Psoas muscle (tissue), 8 donors: ENCODE measurements at places on chromosomes 7 and 10.

GRCh38 chr10:121379013-121379412 is 219.2 kb downstream of the FGFR2 start:
- DNase-seq = no peak

GRCh38 chr10:6507311-6507710 is 72.8 kb downstream of the PRKCQ start:
- no peak for DNase-seq

- DNase-seq = no peak
Observed at GRCh38 chr10:58951746-58952145, 224.7 kb upstream of the PHYHIPL start.

GRCh38 chr10:4519658-4520402 is 306.2 kb upstream of the AKR1E2 start:
- no peak for DNase-seq

- no peak for DNase-seq
Observed at GRCh38 chr10:95987685-95988426, 55.5 kb upstream of the CCNJ start.

GRCh38 chr7:124722292-124722691 is 43.3 kb downstream of the GPR37 start:
- DNase-seq = no peak

DNA sequence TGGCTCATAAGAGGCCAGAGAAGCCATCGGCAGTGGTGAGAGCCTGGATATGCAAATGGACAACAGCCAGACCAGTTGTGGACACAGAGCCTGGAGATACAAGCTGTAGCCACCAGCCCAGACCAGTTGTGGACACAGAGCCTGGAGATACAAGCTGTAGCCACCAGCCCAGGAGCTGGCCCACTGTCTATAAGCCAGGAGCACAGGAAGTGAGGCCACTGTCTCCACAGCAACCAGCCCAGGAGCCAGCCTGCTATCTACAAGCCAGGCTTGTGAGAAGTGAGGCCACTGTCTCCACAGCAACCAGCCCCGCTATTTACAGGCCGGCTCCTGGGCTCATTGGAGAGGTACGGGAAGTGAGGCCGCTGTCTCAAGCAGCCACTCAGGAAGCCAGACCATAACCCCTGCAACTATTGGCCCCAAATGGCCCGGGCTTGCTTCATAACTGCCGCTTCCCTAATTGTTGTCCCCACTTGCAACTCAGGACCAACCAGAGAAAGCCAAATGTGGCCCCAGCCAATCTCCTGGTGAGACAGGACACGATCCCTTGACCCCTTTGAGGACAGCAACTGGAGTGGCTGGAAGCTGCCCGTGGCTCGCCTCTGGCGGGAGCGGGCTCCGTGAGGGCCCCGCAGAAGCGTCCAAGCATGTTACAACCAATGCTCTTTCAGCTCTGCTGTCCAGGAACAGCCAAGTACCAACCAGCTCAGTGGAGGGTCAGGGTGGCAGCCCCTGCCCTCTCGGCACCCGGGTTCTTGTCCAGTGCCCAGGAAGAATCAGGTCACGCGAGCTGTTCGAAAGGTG is 44.1 kb upstream of the CNPY1 start:
- no peak for DNase-seq

GRCh38 chr7:4683043-4683883 is 1.2 kb downstream of the FOXK1 start:
- peak; percentile 58 for DNase-seq

- no peak for DNase-seq
Observed at GRCh38 chr7:14899030-14899429, 3.5 kb downstream of the DGKB start.

DNA sequence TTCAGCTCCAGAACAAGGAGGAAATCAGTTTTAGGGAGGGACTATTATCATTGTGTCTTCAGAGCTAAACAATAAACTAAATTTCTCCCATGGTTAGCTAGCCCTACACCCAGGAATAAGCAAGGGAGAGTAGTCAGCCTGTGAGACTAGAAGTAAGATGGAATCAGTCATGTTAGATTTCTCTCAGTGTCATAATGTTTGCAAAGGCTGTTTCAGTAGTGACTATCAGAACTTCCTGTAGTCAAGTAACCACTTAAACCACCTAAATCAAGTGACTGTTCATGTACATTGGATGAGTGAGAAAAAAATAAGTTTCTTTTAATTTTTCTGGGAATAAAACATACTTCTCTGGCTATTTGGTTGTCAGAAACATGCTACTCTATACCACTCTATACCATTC is 121.6 kb downstream of the KCND2 start:
- DNase-seq = no peak

- no peak for DNase-seq
Observed at GRCh38 chr7:106659166-106659962, 1.6 kb downstream of the CCDC71L start.

- DNase-seq = no peak
Observed at GRCh38 chr7:125256446-125256845, 326.8 kb upstream of the POT1 start.

GRCh38 chr7:111014079-111014478 is 76.8 kb upstream of the LRRN3 start:
- DNase-seq = no peak

GRCh38 chr10:132626761-132627665 is 89.4 kb downstream of the INPP5A start:
- DNase-seq = no peak

- no peak for DNase-seq
Observed at GRCh38 chr10:1156616-1156886, 100.4 kb downstream of the WDR37 start.

- DNase-seq = no peak
Observed at GRCh38 chr7:107846324-107846723, 43.3 kb upstream of the SLC26A3 start.

GRCh38 chr7:116834815-116835504 is 27.4 kb upstream of the CAPZA2 start:
- no peak for DNase-seq

DNA sequence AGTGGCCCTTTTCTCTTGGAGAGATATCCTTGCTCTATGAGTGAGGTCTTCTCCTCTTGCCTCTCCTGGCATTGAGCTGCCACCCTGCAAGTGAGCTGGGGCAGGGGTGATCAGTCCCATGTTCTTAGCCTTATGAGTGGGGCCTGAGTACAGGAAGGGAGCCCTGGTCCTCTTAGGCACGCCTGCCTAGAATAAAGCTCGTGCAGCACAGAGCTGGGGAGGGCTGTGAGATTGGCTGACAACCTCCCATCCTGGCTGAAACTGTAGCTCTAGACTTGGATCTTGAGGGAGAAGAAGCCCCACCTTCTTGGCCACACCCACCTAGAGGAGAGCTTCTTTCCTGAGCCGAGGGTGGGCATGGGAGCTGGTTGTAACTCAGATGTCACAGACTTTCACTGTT is 305.0 kb upstream of the ZNF32 start:
- DNase-seq = no peak

GRCh38 chr10:4186849-4187540 is 402.0 kb upstream of the KLF6 start:
- DNase-seq = no peak

GRCh38 chr10:103472005-103472404 is 7.0 kb downstream of the CALHM3 start:
- DNase-seq = peak; percentile 38

GRCh38 chr7:77428777-77429231 is 12.7 kb upstream of the GSAP start:
- DNase-seq = no peak

DNA sequence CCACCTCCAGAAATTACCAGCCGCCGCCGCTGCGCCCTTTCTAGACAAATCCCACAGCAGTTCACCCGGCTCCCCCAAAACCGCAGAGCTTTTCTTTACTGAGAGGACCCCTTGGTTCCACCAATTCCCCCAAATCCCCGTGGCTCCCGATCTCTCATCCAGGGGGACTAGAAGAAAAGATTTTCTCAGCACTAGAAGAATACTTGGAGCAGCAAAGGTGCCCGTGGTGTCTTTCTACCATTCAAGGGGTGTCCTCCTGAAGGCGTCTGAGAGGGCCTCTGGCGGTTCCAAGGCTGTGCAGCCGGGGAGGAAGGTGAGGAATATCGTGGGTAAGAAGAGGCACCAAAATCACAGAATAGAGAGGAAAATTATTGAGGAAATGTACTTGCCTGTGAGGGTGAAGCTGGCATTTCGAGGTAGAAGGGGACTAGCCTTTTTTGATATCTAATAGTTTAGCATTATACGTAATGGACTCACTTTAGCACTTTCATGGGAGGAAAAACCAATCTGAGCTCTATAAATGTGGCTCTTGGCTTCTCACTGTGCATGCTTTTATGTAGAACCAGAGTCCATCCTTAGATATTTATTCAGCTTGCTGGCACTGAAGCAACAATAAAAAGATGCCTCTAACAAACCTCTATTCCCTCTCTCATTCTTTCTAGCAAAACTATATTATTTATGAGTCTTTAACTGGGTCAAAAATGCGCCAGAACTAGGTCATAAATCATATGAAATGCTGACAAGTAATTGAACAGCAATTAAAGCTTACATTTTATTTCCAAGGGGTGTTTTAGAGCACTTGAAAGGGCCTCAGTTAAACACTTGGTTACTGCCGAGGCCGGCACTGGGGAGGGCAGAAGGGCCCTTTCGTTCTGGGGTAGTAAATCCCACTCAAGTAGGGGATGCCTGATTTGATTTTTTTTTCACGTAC is 13.8 kb upstream of the HOXA2 start:
- DNase-seq = no peak

- no peak for DNase-seq
Observed at GRCh38 chr10:33395201-33395600, 60.7 kb upstream of the NRP1 start.

GRCh38 chr7:40881405-40881926 is 746.7 kb downstream of the SUGCT start:
- no peak for DNase-seq

GRCh38 chr10:61000769-61001730 is 57.1 kb upstream of the RHOBTB1 start:
- DNase-seq = no peak

DNA sequence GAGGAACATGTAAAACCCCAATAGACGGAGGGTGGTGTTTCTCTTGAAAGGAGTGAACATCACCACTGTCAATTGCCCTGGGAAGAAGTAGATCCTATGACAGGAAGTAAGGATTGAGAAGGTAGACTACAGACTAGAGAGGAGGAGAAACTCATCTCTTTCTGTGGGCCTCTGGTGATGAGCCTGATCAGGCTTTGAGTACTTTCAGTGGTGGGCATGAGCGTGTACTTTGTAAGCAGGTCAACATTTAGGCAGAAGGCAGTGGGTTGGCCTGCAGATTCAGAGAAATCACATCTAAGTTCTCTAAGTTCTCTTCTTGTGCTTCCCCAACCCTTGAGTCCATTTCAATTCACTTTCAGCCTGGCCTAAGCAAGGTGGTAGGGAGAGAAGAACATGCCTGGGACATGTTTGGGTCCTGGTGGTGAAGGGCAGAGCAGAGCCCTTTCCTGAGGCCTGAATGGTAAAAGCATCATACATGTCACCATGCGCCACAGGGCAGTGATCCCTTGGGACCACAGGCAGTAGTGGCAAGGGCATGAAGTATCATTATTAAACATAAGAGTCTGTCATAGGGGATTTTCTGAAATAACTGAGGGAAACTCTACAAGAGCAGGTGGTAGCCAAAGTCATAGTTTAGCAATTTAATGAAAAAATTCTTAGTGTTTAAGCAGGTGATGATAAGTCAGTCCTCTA is 56.4 kb upstream of the ANKRD1 start:
- no peak for DNase-seq

- DNase-seq = no peak
Observed at GRCh38 chr7:139249179-139249810, 18.3 kb downstream of the UBN2 start.
